ENCODE measurements at places on chromosomes 7 and 10. TPM values are rescaled to one million over a fixed set of nuclear protein-coding genes. Genes with fewer than 3 reads are reported as not detected.

- no peak for DNase-seq
Measured at GRCh38 chr7:134018306-134018705, 108.8 kb upstream of the LRGUK start.

GRCh38 chr7:133230591-133231194, 22.2 kb upstream of the EXOC4 start:
- peak; percentile 14 for DNase-seq

DNA sequence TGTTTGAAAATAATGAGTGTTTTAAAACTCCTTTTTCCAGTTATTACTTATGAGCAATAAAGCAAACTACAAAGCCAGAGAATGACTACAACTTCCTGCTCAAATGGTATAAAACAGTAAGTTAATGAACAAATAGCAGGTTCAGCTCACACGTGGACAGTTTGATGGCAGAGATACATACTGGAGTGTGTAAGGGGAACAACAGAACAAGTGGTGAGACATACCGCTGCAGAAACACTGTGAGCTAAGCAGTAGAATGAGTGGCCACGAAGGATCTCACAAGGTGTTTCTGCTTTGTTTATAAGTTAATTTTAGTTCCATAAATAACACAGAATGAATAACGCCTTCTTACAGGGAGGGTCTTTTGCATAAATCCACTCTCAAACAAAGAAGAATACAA, 3.0 kb upstream of the MKX start:
- no peak for DNase-seq

Gene HIPK2
- polyA plus RNA-seq, result 4.4 TPM

- DNase-seq, result no peak
Measured at GRCh38 chr7:5356751-5357119, 66.9 kb downstream of the TNRC18 start.

- DNase-seq, result no peak
Measured at GRCh38 chr10:66519616-66520015, 406.2 kb upstream of the LRRTM3 start.

- DNase-seq, result no peak
Measured at GRCh38 chr7:4880218-4880617, 3.3 kb downstream of the RADIL start.

DNA sequence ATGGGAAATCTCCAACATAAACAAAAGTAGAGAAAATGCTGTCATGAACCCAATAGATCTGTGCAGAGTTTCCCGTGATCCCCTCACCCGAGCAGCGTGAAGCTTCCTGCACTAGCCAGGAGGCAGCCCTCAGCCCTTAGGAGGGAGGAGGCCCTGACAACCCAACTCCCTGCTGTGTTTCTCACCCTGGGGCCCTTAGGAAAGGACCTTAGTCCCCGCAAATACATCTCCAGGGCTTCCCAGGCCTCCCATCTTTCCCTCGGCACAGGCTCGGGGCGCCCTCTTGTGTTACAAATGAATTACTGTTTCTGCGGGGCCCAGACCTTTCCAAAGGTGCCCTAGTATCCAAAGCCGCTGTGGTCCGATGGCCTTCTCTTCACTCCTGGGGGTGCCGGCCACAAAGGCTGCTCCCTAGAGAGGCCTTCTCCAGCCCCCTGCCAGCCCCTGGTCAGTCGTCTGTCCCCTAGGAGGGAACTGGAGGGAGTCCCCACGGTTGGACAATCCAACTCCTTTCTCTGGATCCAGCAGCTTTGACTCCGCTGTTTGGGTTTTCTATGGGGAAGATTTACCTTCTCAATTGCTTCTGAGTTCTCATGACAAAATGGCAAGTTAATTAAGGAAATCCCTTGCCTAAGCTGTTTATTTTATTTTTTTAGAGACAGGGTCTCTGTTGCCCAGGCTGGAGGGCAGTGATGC, 49.9 kb upstream of the SH2B2 start:
- peak; percentile 26 for DNase-seq

DNA sequence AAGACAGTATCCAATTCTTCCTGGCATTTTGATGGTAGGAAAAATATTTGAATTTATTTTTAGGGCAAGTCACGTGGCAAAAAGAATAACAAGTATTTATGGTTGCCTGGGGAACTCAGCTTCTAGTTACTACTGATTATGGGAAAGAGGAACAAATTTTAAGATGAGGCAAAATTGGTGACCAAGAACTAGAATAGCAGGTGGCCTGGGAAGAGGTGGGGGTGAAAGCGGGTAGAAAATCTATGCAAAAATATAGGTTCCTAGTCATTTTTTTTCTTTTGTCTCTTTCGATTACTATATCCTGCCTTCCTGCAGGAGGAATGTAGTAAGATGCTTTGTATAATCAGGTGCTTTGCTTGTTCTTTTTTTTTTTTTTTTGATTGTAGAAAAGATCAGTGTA, 27.8 kb downstream of the ENTPD1 start:
- no peak for DNase-seq

DNA sequence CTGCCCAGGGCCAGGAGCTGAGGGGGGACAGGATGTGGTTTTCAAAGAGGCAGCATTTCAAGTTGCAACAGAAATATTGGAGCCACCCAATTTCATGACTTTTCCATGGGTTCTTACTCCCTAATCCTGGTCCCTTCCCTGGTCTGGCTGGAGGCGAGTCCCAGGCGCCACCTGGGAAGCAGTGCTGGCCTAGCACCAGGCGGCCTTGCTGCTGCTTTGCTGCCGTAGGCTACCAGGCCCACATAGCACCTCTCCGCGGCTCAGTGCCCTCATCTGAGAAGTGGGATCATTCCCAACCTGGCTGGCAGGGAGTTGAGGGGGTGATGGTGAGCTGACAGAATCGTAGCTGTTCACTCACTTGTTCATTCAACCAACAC, 33.7 kb downstream of the ZMIZ1 start:
- DNase-seq, result no peak

DNA sequence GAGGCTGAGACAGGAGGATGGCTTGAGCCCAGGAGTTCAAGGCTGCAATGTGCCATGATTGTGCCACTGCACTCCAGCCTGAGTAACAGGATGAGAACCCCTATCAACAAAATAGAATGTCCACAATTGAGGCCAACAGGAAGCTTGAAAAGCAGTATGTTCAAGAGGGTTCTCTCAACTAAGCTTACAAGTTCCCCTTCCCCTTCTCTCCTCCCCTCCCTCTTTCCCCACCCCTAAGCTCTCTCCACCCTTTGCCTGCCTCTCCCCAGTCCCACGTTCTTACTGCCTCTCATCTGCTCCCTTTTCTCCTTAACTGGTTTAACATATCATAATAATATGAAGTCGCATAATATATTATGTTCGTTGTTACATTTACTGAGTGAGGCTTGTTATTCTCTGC, 35.4 kb downstream of the KIAA1549 start:
- DNase-seq, result no peak

All from CD4-positive, alpha-beta memory T cell (primary cell).